ENCODE measurements at places on chromosomes 2 and 18. TPM values are rescaled to one million over a fixed set of nuclear protein-coding genes. Genes with fewer than 3 reads are reported as not detected.

The PROKR1 gene
- not detected for total RNA-seq

The ACKR3 gene
- 1.7 TPM for total RNA-seq

The ALPI gene
- total RNA-seq = not detected

- H3K4me1 ChIP-seq = peaks cover 18% of the 10 kb centered on the region
- H3K27ac ChIP-seq = no peak overlapping the region
- no peaks in the 10 kb centered on the region for H3K36me3 ChIP-seq
- no peak overlapping the region for H3K4me3 ChIP-seq
- peak; percentile 72 for DNase-seq
These were observed 39.1 kb downstream of the ATOH8 start for GRCh38 chr2:85792783-85793441.

DNA sequence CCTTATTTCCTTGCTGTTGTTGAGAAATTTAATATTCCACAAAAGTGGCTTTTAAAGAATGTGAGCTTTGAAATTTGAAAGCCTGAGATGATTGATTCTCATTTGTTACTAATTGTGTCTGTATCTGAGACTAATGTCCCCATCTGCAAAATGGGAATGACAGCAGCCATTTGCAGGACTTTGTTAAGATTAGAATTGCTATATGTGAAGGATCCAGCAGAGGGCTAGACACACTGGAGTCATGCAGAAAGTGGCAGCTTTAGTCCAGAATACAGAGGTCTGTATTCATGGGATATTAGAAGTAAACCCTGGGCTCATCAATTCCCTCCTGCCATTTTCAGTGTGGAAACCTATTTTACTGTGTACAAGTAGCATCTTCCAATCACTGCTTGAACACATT, 296.5 kb upstream of the GYPC start:
- DNase-seq = no peak
- H3K27ac ChIP-seq = no peak overlapping the region
- H3K27me3 ChIP-seq = no peaks in the 10 kb centered on the region
- no peaks in the 10 kb centered on the region for H3K36me3 ChIP-seq
- no peak overlapping the region for H3K4me3 ChIP-seq
- no peaks in the 10 kb centered on the region for H3K4me1 ChIP-seq

DNA sequence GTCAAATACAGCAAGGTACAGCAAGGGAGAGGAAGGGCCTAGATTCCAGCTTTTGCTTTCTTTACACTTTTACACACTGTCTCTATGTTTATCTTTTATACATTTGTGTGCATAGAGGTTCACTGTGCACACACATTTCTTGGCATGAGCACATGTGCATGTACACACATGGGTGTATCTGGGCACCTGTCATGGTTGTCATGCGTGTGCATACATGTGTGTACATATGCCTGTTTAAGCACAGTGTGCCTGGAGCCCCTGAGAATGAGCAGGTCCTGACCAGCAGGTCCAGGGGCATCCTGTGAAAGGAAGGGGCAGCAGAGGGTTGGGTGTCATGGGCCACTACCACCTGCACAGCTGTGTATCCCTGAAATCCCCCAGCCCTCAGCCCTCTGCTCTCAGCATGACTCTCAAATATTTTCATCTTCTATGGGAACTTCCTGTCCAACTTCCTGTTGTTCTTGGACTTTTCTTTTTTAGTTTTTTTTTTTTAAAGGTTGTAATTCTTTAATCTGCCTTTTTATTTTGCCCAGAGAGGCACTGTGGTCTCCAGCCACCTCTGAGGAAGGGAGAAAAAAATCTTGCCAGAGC, 97.0 kb upstream of the EPAS1 start:
- H3K4me3 ChIP-seq = no peak overlapping the region
- H3K36me3 ChIP-seq = no peaks in the 10 kb centered on the region
- no peaks in the 10 kb centered on the region for H3K27me3 ChIP-seq
- no peak overlapping the region for H3K27ac ChIP-seq

DNA sequence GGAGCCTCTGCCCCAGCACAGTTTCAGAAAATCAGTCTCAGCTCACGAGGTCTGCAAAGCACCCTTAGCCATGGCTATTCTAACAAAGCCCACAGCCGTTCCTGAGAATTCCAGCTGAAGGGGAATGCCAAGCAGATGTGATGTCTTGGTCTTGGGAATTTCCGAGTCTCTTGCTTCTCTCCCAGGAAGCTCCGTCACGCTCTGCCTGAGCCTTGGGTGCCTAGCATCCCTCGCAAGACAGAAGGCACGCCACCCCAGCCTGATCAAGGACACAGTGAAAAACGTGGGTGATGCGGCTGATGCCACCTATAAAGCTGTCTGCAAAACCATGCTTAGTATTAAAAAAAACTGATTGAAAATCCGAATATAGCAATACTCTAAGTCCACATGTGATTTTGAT, 254.6 kb downstream of the SH3BP4 start:
- H3K27me3 ChIP-seq = no peaks in the 10 kb centered on the region
- no peaks in the 10 kb centered on the region for H3K36me3 ChIP-seq
- no peak for DNase-seq
- H3K4me3 ChIP-seq = no peak overlapping the region
- H3K27ac ChIP-seq = no peak overlapping the region
- H3K4me1 ChIP-seq = no peaks in the 10 kb centered on the region

DNA sequence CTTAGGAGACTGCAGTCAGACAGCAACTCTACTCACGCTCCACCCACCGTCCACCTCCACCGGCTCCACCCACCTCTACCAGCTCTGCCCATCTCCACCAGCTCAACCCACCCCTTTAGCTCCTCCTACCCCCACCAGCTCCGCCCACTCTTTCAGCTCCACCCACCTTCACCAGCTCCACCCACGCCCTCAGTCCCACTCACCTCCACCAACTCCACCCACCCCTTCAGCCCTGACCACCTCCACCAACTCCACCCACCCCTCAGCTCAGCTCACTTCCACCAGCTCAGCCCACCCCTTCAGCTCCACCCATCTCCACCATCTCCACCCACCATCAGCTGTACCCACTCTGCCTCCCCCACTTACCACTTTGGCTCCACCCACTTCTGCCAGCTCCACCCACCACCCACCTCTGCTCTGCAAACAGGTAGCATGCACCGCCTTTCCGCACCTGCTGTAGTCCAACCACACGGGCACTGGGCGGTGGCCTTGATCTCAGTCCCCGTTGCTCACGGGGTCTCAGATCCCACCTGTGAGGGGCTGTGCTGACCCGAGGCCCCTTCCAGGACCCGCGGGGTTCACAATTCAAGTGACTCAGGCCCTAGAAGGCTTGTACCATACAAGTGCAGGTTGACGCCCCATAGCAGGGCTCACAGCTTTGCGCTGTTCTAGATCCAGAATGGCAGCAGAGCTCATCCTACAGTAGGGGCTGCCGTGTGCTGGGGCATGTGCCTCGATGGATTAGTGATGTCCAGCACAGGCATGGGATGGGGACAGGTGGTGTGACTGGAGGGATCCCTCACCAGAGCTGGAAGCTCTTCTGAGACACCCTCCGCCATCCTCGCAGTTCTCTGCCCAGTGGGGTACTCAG, 77.2 kb upstream of the OTOS start:
- peak; percentile 12 for DNase-seq
- H3K4me3 ChIP-seq = no peak overlapping the region
- H3K4me1 ChIP-seq = no peaks in the 10 kb centered on the region
- H3K27ac ChIP-seq = no peak overlapping the region
- H3K27me3 ChIP-seq = no peaks in the 10 kb centered on the region

DNA sequence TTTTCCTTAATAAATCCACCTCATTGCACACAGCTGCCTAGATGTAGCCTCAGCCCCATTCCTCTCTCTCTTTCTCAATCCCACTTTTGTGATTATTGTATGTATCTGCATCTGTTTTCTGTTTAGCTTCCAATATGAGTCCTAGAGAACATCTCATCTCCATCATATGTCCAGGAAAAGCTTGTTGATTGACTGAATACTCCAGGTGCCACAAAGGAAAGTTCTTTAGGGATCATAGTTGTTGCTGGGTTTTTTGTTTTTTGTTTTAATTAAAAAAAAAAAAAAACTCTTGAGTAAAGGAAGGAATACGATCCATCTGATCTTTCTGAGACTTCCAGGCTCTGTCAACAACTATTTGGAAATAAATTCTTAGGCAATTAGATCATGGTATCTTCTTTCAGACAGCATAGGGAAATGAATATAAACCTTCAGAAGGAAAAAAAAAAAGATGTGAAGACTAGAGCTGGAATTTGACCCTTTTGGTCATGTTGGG, 42.5 kb downstream of the KIAA2012 start:
- no peak overlapping the region for H3K27ac ChIP-seq
- DNase-seq = no peak
- no peaks in the 10 kb centered on the region for H3K4me1 ChIP-seq
- no peaks in the 10 kb centered on the region for H3K27me3 ChIP-seq
- H3K36me3 ChIP-seq = no peaks in the 10 kb centered on the region

- H3K27ac ChIP-seq = peak overlapping the region; percentile 54
- peaks cover 22% of the 10 kb centered on the region for H3K4me1 ChIP-seq
- H3K27me3 ChIP-seq = no peaks in the 10 kb centered on the region
- no peaks in the 10 kb centered on the region for H3K36me3 ChIP-seq
- no peak overlapping the region for H3K4me3 ChIP-seq
- peak; percentile 87 for DNase-seq
These were observed 40.1 kb downstream of the SLC4A1AP start for GRCh38 chr2:27703638-27704341.

DNA sequence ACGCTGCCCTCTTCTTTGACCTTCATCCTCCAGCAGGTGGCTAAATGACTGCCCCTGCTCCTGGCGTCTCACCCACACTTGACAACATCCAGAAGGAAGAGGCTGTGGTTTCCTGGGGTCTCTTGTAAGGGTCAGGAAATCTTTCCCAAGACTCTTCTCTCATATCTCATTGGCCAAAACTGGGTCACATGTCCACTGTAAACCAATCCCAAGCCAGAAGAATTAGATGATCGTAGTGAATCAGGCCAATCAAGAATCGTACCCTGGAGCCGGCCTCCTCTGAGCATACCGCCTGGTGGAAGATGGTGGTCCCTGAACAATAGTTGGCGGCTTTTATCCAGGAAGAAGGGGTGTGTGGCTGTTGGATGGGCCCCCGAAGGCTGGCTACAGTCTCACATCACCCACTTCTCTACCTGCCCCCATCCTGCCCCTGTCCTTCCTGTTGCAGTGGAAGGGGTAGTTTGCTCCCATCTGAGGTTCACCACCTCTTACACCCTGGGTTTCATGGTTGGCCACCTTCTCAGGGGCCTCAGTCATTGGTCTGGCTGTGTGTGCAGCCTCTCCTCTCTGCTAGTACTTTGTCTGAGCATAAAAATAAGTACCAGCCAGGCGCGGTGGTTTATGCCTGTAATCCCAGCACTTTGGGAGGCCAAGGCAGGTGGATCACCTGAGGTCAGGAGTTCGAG, 3.8 kb downstream of the SAG start:
- H3K27me3 ChIP-seq = no peaks in the 10 kb centered on the region
- DNase-seq = no peak
- peaks cover 6% of the 10 kb centered on the region for H3K4me1 ChIP-seq

DNA sequence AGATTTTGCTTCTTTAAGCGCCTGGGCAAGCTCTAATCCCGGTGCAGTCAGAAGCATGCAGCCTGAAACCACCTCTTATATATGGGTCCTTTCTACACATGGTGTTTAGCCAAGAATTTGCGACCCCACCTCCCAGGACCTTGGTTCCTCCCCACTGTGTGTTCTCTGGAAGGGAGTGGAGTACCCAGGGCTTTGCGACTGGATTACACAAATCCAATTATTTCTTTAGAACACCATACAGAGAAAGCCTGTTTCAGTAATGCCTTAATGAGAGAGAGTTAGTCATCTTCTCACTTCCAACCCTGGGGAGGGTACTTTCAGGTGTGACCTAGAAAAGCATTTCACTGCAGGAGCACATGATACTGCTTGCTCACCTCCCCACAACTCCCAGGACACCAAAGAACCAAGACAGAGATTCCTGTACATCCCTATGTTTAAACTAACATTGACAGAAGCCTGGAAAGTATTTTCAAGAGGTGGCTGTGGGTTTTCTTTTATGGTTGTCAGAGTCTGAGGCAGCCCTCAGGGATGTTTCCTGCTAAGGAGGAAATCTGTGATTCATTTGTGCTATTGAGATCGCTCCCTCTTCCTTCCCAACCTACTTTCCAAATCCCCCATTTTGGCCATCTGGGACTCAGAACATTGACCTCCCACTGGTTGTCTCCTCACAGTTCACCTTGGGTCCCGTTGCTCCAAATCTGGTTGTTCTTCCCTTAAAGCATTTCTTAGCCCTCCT, at the start of gene CAPN14:
TSS of gene CAPN14 (minus strand) at position 51 of the 736 bp plus-strand sequence. CDS start 12,068 bp downstream, outside the sequence.
- H3K4me1 ChIP-seq = no peaks in the 10 kb centered on the region
- no peak within 1 kb of the TSS for H3K27ac ChIP-seq
- no peak for DNase-seq
- no peak within 1 kb of the TSS for H3K4me3 ChIP-seq
- no peaks in the 10 kb centered on the region for H3K36me3 ChIP-seq

DNA sequence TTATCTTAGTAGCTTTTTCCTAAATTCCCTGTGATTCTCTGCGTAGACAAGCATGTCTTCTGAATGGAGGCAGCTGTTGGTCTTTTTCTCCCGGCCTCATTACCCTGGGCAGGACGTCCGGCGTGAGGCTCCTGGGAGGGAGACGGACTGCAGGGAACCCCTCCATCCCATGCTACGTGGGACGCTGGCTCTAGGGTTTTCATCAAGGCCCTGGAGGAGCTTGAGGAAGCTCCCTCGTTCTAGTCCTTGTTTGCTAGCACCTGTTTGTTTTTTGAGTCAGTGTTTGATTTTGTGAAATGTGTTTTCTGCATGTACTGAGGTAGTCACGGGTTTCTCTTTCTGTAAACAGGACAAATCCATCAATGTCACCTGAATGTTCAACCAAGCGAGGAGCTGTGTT, 99.3 kb upstream of the TMEM18 start:
- H3K36me3 ChIP-seq = no peaks in the 10 kb centered on the region
- no peak overlapping the region for H3K27ac ChIP-seq
- DNase-seq = no peak
- no peak overlapping the region for H3K4me3 ChIP-seq
- H3K27me3 ChIP-seq = no peaks in the 10 kb centered on the region
- no peaks in the 10 kb centered on the region for H3K4me1 ChIP-seq
